Right atrium auricular region (tissue), 2 donors: ENCODE measurements at places on chromosomes 1 and 21.
A peak's percentile ranks its signal among the peaks of the same experiment; 100 is the strongest.

DNA sequence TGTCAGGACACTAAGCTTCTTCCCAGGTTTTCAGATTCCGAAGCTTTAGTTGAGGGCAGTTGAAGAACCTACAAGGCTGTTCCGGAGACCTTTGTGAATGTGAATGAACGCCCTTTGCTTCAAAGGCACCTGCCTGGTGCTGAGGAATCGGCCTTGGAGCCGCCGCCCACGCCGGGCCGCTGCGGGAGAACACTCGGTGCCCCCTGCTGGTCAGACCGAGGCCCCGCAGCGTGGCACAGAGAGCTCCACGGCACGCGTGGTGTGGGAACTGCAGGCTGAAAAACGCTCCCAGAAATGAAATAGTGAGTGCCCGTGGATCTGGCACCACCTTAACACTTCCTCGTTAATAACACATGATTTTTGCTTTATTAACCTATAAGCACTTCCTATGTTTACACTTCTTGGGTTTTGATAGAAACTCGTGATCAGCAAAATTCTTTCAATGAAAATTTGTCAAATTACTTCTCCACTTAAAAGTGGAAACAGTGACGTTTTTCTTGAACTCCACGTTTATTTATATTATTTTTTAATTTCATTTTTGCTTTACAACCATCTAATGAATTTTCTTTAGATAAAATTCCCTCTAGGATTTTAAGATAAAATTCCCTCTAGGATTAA, 460.6 kb downstream of the DSCAM start:
- DNase-seq = peak; percentile 60

GRCh38 chr1:4653328-4653660, 1.1 kb upstream of the AJAP1 start:
- DNase-seq = no peak

DNA sequence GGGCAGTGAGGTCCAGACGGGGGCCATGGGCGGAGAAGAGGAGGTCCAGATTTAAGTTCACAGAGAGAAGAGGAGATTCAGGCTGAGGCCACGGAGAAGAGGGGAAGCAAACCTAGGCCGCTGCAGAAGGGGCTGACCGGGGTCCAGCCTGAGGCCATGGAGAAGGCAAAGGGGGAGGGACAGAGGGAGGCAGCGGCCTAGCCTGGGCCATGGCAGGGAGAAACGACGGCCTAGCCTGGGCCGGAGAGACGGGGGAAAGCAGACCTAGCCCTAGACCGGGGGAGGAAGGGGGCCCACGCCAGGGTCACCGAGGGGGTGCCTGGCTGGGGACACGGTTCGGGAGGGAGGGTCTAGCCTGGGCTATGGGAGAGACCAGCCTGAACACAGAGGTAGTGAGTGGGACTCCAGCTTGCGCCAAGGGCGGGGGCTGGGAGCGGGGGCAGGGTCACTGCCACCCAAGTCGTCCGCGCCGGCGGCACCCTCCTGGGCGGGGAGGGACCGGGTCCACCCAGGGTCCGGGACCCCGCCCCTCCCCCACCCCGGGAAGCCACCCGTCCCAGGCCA, 459 bp downstream of the CAPZB start:
- DNase-seq = no peak

GRCh38 chr1:179314928-179315327, 21.3 kb downstream of the SOAT1 start:
- DNase-seq = no peak

- no peak for DNase-seq
Observed at GRCh38 chr1:6807782-6808181, 22.5 kb downstream of the CAMTA1 start.

DNA sequence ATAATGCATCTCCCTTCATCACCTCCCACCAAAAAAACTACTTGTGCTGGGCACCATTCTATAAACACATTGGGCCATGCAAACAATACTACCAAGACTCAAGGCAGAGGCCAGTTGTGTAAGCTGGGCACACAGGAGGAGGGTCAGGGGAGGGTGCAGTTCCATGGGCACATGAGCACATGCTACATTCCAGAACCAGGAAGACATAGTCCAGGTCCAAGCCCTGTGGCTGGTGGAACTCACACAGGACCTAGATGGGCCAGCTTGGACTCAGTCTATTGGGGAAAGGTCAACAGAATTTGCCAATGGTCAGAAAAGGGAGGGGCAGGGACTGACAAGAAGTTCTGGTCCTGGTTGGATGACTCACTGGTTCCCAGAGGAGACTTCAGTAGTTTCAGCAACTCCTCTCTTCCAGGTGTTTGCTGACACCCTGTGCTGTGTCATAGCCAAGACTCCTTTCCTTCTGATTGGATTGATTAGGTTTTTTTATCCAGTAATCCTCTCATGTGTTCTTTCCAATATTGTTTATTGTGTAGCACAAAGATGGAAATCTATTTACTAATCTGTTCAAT, 249.7 kb downstream of the C1orf94 start:
- DNase-seq = no peak
